ENCODE measurements at places on chromosomes 13 and 19.

DNA sequence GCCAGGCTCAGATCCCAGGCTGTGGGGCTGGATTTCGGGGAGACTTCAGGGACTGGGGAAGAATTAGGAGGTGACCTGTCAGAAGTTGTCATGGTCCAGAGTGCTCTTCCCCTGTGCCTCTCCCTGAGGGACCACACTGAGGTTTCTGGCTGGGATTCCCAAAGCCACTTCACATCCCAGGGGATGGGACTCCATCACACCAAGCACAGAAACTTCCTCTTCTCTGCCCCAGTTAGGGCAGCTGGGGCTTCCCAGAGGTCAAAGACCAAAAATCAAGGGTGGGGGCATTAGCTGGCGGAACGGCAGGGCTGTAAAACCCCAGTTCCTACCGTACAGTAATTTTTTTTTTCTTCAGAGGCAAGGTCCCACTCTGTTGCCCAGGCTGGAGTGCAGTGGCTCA lies 7.4 kb downstream of the FCER2 start:
- no peak for DNase-seq

DNA sequence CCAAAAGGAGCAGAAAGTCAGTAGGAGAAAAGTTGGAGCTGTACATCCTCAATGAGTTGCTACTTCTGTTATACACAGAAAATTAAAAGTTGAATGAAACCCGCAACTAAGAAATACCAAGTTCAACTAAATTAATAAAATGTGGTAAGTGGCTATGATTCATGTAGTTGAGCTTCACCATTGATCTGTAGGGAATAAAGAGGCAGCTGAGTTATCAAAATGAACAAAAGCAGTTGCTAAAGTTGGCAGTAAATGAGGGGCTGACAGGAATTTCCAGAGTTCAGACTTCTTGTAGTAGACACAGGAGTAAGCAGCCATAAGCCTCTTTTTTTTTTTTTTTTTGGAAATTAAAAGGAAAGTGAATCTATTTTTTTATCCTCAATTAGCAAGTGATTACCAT lies 234.6 kb downstream of the POSTN start:
- no peak for DNase-seq

- no peak for DNase-seq
Observed at GRCh38 chr19:4676955-4677731, 7.0 kb upstream of the MYDGF start.

- no peak for DNase-seq
Observed at GRCh38 chr13:37113534-37113933, 8.1 kb upstream of the CSNK1A1L start.

GRCh38 chr19:28210886-28211285 lies 1002.1 kb downstream of the UQCRFS1 start:
- DNase-seq, result no peak

- no peak for DNase-seq
Observed at GRCh38 chr19:20357921-20358320, 190.9 kb downstream of the ZNF486 start.

GRCh38 chr13:100490692-100491091 lies 97.9 kb downstream of the GGACT start:
- DNase-seq, result no peak

DNA sequence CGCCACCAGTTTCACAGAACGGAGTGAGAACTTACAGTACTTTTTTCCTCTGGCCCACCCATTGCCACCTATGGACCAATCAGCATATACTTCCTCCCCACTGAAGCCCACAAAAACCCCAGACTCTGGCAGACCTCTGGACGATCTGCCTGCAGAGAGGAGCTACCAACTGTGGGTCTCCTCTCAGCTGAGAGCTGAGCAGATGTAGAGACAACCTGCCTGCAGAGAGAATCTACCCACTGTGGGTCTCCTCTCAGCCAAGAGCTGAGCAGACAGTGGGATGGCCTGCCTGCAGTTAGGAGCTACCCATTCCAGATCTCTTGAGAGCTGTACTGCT lies 69.7 kb downstream of the PIBF1 start:
- no peak for DNase-seq

DNA sequence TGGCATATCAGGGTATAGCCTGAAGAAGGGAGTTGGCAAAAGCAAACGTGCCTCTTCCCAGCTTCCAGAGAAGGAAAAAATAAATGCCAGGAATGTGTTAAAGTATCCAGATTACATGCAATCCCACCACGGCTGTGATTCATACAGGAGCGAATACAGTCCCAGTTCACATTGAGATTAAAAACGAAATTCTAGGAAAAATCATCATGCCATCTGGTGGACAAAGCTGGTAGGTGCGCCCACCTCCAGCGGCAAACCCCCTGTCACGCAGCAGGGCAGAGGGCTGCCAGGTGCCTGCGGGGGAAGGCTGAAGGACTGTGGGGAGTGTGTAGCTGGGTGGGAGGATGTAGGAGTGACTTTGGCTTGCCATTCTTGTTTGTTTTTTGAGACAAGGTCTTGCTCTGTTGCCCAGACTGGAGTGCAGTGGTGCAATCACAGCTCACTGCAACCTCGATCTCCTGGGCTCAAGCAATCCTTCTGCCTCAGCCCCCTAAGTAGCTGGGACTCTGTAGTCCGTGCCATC lies 6.4 kb upstream of the DMWD start:
- no peak for DNase-seq

DNA sequence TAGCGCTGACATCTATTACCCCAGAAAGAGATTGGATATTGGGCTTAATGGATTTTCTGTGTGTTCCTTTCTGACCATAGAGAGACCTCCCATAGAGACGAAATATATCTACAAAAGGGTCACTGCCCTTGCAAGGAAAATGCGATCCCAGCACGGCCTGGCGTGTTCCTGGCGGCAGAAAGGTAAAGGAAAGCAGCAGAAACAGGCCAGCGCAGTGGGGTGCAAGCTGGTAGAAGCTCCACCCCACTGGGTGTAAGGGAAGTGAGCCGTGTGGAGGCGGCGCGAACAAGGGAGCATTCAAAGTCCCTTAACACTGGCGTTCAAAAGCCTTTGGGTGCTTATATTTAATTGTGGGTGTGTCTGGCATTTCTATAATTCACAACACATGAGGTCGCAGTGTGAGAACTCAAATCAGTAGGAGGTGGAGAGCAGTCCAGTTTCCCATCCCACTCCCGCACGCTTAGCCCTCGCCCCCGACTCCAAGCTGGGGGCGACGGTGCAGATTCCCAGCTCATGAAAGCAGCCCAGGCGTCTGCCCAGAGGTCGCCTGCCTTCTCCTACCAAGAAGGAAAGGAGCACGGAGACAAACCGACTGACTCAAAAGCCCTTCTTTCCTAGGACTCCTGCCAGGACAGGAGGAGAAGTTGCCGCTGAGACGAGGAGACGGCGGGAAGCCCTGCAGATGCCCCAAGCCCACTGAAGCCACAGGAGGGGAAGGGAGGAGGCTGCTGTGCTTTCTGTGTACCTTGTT lies 478.4 kb downstream of the FOXO1 start:
- no peak for DNase-seq

GRCh38 chr19:19438366-19439175 lies 33.1 kb downstream of the GATAD2A start:
- DNase-seq, result no peak

DNA sequence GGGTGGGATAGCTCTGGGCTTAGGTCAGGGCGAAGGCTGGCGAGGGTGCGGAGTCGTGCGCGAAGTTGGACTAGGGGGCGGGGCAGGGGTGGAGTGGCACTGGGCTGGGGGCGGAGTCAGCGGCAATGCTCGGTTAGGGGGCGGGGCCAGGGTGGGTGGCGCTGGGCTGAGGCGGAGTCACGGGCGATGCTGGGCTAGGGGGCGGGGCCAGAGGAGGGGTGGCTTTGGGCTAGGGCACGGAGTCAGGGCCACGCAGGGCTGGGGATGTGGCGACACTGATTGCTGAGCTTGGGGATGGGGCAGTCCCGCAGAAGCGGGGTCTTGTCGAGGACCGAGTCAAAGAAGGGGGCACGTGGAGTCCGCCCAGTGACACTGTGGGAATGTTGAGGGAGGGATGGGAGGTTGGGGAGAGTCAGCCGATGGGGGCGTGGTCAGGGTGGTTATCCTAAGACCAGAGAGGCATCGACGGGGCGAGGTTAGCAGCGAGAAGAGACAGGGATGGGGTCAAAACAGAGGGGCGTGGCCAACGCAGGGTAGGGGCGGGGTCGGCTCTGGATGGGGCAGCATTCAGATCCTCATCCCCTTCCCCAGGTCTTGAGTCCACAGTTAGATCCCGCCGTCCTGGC lies 8.7 kb downstream of the HOMER3 start:
- peak; percentile 96 for DNase-seq

GRCh38 chr13:38159710-38160109 lies 189.9 kb upstream of the UFM1 start:
- no peak for DNase-seq

DNA sequence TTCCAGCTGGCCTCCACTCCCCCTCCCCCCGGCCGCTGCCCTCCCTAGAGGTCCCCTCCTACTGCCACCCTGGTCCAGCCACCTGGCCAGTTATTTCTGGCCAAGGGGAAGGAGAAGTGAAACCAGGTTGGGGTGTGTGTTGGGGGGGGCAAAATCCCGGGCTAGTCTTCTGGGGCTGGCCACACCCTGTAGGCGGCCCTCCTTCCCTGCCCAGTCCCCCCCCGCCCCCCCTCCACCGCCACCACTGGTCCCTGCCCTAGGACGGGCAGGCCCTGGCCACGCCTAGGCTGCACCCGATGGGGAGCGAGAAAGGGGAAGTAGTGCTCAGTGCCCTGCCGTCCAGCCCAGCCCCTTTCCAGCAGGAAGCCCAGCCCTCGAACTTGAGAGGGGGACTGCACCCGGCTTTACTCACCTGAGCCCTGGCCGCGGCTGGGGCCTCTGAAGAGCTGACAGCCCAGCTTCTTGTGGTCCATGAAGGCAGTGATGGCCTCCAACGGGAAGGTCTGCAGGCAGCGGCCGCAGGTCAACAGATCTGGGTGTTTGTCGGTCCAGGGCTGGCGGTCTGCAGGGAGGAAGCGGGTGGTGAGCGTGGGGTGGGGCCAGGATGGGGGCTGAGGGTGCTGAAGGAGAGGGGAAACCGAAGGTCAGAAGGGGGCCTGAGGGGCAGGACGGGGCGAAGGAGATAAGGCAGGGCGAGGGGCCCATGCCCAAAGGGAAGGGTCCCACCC lies 813 bp downstream of the ZNF296 start:
- peak; percentile 94 for DNase-seq

- no peak for DNase-seq
Observed at GRCh38 chr13:51232328-51232727, 10.1 kb downstream of the FAM124A start.

DNA sequence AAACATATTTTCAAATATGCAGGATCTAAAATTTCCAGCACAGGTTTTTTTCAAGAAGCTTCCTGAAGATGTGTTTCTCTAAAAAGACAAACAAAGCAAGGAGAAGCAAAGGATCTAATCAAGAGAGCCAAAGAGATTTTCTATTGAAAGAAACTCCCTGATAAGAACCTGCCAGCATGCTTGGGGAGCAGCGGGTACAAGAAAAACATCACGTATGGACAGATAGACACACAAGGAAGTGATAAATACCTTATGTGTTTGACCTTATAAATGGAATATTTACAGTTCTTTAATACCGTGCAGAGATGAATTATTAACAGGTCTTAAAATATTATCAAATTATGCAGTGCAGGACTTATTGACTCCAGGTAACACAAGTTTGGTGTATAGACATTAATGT lies 562.1 kb downstream of the DACH1 start:
- DNase-seq, result no peak

DNA sequence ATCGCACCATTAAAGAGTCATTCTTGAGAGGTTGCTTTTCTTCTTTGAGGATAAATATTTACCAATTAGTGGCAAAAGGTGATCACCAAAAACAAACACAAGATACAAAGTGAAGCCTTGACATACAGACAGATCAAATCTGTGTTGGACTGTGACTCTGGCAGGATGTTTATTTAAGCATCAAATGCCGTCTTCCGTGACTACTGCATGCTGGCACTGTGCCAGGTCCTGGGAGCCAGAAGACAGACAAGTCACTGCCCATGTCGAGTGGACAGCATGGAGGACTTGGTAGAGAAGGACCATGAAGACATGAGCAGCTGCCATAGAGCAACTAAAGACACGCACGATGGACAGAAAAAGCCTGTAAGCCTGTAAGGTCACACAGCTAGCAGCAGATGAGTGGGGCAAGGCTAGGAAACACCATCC lies 92.8 kb upstream of the FARP1 start:
- DNase-seq, result no peak

GRCh38 chr13:30312904-30313303 lies 5.6 kb upstream of the KATNAL1 start:
- DNase-seq, result no peak

GRCh38 chr19:45354241-45354842 lies 13.8 kb downstream of the KLC3 start:
- DNase-seq, result no peak

GRCh38 chr13:76647550-76647949 lies 238.7 kb downstream of the KCTD12 start:
- DNase-seq, result no peak

DNA sequence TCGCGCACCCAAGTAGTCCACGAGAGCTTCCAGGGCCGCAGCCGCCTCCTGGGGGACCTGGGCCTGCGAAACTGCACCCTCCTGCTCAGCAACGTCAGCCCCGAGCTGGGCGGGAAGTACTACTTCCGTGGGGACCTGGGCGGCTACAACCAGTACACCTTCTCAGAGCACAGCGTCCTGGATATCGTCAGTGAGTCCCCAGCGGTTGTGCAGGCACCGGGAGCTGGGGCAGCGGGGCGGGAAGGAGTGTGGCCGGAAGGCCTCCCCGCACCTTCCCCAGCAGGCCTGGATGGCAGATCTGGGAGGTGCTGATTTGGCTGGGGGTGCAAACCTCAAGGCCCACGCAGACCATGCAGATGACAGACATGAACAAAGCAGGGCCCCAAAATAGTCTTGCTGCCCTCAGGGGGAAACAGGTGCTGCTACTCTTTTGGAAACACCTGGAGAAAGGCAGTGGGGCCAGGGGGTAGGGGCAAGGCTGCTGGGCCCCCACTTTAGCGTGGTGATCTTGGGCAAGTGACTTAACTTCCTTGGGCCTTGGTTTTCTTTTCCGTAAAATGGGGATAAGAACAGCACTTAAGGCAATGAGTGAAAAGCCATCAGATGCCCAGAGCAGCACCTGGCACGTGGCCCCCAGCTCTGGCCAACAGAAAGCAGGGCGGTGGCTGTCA lies 4.0 kb downstream of the MAG start:
- DNase-seq, result no peak

DNA sequence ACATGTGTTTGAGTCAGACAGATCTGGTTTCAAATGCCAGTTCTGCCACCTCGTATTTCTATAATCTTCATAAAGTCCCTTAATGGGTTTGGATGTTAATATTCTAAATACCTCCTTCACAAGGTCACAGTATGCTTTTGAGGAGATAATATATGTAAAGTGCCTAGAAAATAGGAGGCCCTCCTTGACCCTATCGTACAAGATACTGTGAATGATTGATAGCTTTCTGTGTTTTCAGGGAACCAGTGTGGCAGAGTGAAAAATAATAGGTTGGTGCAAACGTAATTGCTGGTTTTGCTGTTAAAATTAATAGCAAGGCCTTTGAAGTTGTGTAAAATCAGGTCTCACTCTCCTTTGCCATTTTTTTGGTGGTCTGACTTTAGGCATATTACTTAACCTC lies 77.5 kb upstream of the SCEL start:
- DNase-seq, result no peak

All from posterior vena cava (tissue), 2 donors.